HCT116 (cell line): ENCODE measurements at places on chromosomes 4 and X.

DNA sequence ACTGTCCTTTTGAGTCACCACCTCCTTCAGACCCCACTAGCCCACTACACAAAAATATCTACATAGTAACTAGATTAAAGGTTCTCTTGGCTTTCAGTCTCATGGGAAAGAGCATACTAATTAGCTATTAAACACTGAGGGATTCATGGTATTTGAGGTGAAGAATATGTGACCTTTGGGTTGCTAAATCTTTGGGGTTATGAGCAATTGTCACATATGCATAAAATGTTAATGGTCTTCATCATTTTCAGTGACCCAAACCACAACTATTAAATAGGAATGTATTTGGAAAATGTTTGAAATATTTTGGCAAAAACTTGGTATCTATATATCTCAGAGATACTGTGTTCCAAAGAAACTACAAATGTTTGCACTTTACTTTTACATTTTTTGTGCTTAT, 365.1 kb downstream of the MAGEB5 start:
- no peak for DNase-seq

DNA sequence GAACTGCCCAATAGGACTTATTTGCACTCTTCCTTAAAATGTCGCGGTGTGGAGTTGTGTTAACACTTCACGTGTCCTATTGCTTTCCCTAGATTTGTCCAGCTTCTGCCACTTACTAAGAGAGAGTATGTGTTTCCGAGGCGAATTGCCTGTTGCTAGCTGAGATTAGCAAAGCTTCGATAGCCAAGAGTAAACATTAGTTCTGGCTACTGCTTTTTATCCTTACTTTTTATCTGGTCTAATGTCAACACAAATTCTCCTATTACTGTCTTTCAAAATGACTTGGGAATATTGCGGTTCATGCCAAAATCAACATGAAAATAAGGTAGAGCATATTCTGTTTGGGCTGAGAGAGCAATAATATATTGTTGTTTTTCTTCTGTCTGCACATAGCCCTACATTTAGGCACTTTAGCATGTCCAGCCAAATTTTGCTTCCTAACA, 90.4 kb upstream of the VEGFC start:
- no peak for DNase-seq

DNA sequence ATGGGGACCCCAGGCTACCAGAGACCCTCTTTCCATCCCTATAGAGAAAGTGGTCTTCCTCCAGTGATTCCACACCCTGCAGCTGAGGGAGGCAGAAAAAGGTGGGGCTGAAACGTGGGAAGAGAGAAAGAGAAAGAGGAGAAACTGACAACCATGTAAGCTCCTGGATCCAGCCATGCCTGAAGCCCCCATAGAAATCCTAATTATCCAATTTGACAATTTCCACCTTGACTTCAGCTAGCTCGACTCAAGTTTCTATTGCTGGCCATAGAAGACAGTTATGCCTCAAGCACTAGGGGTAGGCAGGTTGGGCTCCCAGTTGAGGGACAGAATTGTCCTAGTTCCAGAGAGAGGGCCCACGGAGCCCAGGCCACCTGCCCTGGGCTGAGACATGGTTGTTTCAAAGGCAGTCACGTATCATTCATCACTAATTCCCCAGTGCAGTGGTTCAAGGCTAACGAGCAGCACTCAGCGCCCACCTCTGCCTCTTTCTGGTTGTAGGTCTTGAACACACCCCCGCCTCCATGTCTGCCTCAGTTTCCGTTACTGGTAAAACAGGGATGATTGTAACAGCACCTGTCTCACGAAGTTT, 39.8 kb upstream of the ASMTL start:
- DNase-seq: no peak

DNA sequence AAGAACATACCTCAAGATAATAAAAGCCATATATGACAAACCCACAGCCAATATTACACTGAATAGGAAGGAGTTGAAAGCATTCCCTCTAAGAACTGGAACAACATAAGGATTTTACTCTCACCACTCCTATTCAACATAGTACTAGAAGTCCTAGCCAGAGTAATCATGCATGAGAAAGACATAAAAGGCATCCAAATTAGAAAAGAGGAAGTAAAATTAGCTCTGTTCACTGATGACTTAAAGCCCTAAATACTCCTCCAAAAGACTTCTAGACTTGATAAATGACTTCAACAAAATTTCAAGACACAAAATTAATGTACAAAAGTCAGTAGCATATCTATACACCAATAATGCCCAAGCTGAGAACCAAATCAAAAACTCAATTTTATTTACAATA, 235.7 kb downstream of the NKX6-1 start:
- no peak for DNase-seq

GRCh38 chr4:80705311-80705710, 325.2 kb upstream of the BMP3 start:
- no peak for DNase-seq

GRCh38 chr4:165520086-165520485, 141.3 kb downstream of the CPE start:
- DNase-seq: no peak

DNA sequence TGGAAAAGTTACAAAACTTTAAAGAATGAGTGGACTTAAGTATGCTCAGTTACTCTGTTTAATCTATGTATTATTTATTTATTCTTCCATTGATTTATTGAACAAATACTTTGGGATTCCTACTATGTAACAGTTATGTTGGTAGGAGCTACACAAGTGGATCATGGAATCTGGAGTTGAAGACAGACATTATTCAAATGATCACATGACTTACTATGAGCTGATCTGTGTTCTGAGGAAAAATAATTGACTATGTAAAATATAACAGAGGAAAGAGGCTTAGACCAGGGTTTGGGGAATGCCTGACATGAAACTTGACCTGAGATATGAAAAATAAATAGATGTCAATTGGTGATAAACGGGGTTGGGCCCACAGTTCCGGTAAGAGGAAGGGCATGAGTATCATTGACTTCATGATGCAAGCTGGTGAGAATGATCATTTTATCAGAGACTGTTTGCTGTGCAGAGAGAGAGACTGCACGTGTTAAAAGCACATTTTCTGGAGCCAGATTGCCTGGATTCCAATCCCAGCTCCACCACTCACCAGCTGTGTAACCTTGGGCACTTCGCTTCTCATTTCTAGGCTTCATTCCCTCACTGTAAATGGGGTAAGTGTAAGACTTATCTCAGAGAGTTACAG, 179.0 kb downstream of the SPCS3 start:
- DNase-seq: no peak

GRCh38 chr4:79759793-79760192, 313.2 kb downstream of the ANTXR2 start:
- no peak for DNase-seq

DNA sequence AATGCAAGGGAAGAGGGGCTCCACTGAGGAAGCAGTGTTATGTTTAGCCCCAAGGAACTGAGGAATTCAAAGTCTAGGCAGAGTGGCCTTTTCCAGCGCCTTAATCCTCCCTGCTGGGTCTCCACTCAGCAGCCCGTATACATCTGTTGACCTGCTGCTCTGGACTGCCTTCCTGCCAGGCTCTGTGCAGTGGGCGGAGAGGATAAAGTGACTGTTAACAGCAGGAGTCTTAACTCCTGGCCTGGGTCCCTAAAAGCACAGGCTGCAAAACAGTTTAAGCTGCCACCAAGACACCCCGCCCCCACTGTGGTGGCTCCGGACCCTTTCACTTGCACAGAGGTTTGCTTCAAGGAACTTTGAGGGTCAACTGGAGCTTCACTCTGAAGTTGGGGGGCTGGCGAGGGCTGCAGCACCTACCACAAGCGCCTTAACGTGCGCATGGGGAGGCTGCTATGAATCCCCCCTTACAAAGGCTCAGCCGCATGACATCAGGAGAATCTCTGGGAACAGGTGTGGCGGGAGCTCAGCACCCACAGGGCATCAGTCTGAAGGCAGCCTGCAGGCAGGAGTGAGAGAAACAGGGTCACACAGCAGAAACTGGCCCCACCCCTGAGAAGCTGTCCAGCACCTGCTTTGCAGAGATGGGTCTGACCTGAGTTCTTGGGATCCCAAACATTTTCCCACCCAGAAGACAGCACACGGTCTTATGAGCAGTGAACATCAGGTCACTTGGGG, 358.2 kb upstream of the GATB start:
- no peak for DNase-seq

GRCh38 chr4:85243857-85244256, 231.1 kb upstream of the ARHGAP24 start:
- no peak for DNase-seq

DNA sequence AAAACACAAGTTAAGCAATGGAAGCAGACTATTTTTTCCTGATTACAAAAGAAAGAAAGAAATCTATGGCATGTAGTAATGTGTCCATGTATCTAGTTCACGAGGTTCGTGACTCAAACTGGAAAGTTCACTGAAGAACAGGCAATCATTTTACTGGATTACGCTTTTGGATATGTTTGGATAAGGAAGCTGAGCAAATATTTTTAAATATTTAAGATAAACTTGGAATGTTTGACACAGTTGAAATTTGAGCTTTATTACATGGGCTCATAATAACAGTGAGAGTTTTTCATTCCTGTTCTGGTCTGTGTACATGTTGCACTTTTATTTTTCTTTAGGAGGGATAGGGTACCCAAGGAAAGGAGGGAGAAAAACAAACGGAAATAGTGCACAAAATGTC, 244.2 kb upstream of the GK2 start:
- no peak for DNase-seq

DNA sequence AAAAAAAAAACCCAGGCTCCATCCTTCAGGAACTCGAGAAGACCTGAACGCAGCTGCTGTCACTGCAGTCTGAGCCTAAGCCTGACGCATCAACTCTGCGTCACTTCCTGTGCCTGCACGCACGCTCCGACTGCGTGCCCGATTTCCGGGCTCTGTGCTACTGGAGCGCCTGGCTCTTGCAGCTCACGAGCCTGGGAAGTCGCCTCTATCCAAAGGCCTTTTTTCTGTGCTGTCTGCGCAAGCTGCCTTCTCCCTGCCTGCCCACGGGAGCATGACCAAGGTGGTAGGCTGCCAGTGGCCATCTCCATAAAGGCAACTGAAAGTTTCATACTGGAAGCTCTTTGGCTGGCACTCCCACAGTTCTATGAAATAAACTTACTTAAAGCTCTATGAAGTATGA, 9.9 kb upstream of the GASK1B start:
- DNase-seq: no peak

GRCh38 chr4:108210989-108211835, 42.5 kb upstream of the LEF1 start:
- DNase-seq: no peak
